ENCODE measurements at places on chromosomes 11 and 22.
A peak's percentile ranks its signal among the peaks of the same experiment; 100 is the strongest.

DNA sequence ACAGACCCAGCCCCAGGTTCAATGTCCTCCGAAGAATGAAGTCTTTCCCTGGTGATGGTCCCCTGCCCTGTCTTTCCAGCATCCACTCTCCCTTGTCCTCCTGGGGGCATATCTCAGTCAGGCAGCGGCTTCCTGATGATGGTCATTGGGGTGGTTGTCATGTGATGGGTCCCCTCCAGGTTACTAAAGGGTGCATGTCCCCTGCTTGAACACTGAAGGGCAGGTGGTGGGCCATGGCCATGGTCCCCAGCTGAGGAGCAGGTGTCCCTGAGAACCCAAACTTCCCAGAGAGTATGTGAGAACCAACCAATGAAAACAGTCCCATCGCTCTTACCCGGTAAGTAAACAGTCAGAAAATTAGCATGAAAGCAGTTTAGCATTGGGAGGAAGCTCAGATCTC, 14.1 kb downstream of the APOL1 start:
- DNase-seq: peak; percentile 9

DNA sequence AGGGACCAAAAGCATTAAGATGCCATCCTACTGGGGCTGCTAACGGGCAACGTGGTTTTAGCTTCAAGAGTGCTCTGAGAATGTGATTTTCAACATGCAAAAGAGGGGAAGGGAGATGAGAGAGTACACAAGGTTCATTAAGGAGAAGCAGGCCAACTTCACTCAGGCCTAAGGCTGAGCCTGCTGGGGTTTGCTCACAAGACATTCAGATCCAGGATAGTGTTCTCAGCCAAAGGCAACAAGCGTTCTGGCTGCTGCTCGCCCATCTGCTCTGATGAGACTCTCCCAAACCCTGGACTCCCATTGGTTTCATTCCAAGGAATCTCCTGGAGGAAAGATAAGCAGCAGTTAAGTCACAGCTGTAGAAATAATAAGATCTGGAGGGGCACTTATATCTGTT, 23.6 kb upstream of the UPB1 start:
- no peak for DNase-seq

- DNase-seq: peak; percentile 56
Observed at GRCh38 chr11:2574043-2574552, 125.7 kb downstream of the KCNQ1OT1 start.

GRCh38 chr11:123580137-123580536, 74.3 kb downstream of the SCN3B start:
- no peak for DNase-seq

DNA sequence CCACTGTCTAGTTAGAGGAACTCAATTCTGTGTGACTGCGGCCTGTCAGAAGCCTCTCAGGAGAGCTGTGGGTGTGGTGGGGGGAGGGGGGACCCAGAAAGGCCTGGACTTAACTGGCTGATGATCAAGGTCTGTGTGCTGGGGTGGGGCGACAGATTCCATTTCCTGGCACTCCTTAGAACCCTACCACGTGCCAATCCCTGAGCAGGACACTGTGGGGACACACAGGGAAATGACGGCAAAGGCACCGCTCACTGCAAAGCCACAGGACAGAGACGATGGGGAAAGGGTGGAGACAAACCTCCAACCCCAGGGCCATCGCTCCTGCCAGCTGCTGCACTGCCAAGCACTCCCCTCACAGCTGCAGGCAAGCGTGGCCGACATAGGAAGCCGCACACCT, 58.4 kb upstream of the BID start:
- DNase-seq: no peak

- DNase-seq: no peak
Observed at GRCh38 chr11:44711113-44711786, 15.5 kb upstream of the TSPAN18 start.

GRCh38 chr11:1622086-1622485, at the start of gene KRTAP5-4:
Gene KRTAP5-4, minus strand, starts transcription at chr11:1622138. Its CDS starts 45 bp downstream, at chr11:1622093.
- no peak for DNase-seq

DNA sequence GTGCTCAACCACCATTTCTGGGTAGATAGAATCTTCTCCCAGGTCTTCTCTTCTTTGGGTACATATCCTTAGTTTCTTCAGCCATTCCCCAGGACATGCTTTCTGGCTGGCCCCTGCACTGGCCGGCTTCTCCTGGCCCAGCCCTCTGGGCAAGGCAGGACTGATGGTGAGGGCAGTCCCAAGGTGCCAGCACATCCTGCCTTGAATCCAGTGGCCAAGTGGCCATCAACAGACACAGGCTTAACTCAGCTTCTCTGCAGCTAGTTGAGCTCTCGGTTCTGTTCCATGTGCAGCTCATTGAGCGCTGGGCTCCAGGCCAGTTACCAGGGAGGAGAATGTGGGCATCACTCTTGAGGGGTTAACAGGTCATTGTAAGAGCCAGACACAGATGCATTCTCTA, 17.6 kb downstream of the SMIM38 start:
- DNase-seq: no peak

GRCh38 chr11:64165842-64166635, at the start of gene MACROD1:
Gene MACROD1, minus strand, starts transcription at chr11:64166113. Its CDS starts 119 bp downstream, at chr11:64165994.
- peak; percentile 82 for DNase-seq
